ENCODE measurements at places on chromosomes 2 and 18.

GRCh38 chr2:112850588-112850987 is 14.0 kb upstream of the IL1B start:
- no peak for DNase-seq

DNA sequence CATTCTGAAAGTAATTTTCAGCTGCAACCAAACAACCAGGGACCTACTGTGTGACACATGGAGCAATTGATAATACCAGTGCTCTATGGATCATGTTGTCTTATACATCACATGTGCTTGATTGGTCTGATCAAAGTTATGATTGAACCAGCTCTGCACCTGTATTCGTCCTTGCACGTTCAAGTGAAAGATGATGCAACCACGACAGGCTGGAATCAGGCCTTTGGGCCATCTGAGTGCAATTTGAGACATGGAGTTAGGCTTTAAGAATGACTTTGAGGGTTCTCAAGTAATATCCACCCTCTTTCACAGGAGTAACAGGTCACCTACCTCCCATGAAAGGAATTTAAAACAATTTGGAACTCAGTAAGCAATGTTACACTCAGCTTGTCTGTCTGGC is 165.2 kb downstream of the SLC8A1 start:
- DNase-seq: no peak

DNA sequence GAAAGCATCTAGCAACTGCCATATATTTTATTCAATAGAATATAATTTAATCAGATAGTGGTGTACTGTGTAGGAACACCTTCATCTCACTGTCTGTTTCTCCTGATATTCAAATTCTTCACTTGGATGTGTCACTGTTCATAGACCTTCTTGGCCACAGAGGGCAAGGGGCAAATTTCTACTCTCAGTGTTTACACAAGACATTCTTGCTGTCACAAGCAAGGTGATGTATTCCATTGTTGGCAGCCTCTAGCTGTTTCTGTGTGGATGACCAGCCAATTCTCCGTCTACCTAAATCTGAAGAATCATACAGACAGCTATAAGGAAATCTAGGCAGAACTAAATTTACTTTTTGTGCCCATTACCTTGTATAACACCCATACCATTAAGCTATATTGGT is 948.3 kb downstream of the CNTNAP5 start:
- no peak for DNase-seq

- no peak for DNase-seq
These were observed 13.9 kb downstream of the CNDP2 start for GRCh38 chr18:74509856-74510769.

GRCh38 chr2:232239951-232240681 is 138.4 kb upstream of the ALPP start:
- no peak for DNase-seq

- DNase-seq: no peak
These were observed 72.6 kb upstream of the DOCK10 start for GRCh38 chr2:225114786-225115323.

GRCh38 chr2:85583667-85584353 is 421 bp upstream of the VAMP5 start:
- no peak for DNase-seq

DNA sequence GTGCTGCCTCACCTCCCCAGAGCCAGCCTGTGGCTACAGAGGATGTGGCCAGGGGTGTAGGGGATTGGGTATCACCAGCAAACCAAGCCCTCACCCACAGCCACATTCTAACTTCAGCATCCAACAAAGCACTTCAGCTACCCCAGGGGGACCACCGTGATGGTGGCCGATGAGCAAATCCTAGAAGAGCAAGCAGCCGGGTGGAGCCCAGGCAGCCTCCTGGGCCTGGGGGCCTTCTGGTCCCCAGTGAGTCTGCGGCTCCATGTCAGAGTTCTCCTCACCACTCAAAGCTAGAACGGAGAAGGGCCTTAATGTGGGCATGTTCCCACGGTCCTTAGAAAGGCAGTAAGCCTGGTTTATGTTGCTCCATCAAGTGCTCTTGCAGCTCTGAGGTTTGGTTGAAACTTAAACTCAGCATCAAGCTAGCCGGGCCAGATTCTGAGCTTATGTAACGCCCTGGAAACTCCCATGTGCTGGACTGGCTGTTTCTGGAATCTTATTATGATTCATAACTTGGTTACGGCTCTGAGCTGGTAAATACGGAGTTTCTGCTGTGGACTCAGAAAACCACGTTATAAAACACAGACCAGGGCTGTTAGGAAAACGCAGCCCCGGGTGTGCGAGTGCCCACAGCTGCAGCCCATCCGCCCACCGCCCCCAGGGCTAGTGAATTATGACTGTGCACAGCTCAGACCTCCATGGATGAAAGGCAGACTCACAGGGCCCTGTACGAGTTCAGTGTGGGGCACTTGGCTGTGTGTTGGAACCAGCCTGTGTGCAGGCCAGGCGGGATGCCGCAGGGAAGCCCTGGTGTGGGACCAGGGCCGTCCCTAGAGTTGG is 99.8 kb downstream of the SEPTIN10 start:
- no peak for DNase-seq

DNA sequence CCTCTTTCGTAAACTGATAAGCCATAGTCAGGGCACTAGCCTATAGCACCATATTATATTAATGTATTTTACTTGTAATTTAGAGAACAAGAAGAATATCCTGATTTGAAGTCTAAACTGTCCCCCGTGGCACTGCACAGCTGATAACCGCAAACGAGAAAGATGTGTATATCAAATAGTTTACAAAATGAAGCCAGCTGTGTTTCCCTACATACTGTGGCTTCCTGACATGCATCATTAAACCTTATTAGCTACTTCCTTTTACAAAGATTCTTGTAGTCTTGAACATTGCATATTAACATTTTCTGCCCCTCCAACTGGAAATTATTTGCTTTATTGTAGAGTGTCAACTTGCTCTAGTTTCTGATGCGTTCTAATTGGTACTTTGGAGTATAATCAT is 153.5 kb upstream of the NFATC1 start:
- DNase-seq: no peak

DNA sequence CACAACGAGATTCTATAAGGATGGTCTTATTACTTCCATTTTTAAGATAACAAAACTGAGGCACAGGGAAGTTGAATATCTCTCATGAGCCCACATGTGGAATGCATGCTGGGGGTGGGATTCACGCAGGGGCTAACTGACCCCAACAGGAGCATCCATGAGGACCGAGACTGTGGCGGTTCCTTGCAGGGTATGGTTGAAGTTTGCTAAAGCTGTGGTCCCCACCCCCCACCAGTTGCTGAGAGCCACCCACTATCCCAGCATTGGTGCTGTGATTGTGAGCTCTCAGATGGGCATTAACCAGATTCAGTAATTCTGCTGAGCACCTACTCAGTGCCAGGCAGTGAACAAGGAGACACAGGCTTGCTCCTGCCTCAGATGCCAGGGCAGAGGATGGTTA is 116.0 kb upstream of the TEX51 start:
- DNase-seq: no peak

DNA sequence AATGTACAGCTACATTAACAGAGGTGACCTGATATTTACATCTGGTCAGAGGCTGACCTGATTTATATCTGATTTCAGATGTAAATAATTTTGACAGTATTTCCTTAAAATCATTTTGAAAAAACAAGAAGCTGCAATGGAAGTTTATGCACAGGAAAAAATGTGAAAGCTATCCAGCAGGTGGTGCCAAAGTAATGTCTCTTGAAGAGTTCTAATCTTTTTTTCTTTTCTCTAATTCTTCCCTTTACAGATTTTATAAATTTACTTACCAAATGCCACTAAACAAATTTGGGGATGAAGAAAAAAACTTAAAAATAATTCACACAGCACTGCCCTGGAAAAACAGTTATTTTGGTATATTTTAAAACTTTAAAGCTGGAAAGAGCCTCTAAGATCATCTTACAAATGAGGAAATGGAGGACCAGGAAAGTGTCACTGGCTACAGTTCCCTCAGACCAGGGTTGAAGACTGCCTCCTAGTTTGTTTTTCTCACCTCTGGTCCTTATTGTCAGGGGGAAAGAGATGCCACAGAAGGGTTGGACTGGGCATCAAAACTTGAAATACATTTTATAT is 16.4 kb upstream of the FBLN7 start:
- DNase-seq: no peak

DNA sequence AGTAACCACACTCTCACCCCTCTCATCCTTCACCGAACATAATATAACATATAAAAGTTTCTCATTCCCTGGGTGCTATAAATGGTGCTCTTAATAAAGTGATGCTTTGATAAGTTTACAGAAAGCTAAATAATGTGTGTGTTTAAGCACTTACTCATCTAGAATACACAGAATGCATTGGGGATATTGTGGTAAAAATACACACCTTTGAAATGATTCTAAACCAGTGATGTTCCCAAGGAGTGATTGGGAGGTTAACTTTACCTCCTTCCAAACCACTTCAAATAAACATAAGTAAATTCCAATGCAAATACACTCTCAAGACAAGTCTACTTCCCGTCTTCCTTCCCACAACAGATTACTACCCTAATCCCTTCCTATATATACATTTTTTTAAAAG is 85.3 kb upstream of the TWSG1 start:
- DNase-seq: no peak

GRCh38 chr2:20539776-20540586 is 93.1 kb downstream of the RHOB start:
- DNase-seq: no peak

- DNase-seq: no peak
These were observed 291.1 kb downstream of the SLC8A1 start for GRCh38 chr2:40160751-40161218.

DNA sequence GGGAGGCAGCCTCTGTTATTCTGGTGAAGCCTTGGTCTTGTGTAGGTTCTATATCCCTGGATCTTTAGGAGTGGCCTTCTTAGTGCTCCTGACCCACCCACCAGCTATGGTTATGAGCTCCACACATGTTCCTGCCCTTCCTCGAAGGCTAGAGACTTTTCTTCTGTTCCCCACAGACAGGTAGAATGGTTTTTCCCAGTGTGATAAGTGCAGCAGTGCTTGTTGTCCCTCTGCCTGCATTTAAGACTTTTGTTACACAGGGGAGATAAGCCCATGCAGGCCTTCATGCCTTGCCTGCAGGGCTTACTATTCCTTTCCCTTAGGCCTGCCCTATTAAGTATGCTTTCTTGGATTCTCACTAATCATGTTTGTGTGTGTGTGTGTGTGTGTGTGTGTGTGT is 48.4 kb upstream of the DSC1 start:
- DNase-seq: no peak

GRCh38 chr18:50065039-50065438 is 129.9 kb downstream of the MYO5B start:
- DNase-seq: no peak

DNA sequence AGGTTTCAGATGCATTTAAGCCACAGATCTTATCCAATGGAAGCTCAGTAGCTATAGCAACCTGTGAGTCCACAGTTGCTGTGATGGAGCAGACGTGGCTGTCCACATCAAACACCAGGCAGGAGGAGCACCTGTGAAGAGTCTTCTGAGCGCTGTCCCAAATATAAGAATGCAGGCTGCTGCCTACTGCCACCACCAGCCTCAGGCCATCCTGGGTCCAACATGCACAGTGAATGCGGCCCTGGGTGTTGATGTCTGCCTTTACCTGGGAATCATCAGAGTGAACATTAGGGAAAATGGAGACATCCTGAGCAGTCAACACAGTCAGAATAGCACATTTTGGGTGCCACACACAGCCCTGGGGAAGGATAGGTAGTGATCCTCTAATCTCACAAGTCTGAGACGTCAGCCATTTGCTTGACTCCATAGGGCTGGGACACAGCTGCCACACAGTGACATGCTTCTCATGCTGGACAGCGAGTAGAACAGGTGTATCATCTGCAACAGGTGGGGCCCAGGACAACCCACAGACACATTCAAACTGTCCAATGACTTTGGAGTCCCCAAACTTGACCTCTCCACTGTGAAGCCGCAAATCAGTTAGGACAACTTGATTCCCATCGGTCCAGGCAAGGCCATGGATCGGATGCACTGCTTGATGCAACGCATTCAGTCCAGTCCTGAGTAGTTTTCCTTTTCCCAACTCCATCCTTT is 8.2 kb downstream of the WDCP start:
- no peak for DNase-seq

- DNase-seq: no peak
These were observed 37.6 kb downstream of the PROC start for GRCh38 chr2:127455566-127456493.

DNA sequence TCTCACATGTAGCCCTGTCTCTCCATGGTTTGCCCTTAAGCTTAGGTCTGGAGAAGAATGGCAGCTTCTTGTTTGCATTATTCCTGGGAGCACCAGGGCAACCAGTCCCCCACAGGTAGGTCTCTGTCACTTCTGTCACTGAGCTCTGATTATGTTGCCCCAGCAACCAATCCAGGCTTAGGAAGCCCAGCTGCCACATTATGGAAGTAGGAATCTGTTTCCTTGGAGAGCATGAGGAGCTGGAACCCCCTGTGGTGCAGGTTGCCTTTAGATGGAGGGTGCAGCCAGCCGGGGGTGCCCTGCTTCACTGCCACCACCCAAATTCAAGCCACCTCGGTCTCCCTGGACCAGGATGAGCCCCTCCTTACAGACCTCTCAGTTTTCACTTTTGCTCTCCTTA is 4.8 kb downstream of the RESP18 start:
- no peak for DNase-seq

- DNase-seq: no peak
These were observed 17.6 kb downstream of the MYL12B start for GRCh38 chr18:3279201-3280185.

DNA sequence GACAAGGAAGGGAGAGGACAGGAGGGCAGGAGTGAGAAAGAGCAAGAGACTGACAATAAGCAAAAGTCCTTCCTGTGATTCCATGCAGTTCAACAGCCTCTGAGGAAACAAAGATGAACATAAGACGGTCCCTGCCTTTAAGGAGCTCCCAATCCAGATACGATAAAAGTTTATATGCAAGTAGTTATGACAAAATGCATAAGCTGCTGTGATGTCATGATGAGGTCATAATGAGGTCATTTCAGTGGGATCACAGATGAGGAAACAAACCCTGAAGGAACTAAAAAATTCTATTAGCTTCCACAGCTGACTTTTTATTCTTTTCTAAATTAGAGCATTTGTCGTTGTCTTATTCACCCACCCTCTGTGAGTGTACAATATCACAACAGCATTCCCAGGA is 458.5 kb upstream of the ACVR2A start:
- no peak for DNase-seq

- DNase-seq: no peak
These were observed 48.8 kb upstream of the LCLAT1 start for GRCh38 chr2:30398084-30398873.

DNA sequence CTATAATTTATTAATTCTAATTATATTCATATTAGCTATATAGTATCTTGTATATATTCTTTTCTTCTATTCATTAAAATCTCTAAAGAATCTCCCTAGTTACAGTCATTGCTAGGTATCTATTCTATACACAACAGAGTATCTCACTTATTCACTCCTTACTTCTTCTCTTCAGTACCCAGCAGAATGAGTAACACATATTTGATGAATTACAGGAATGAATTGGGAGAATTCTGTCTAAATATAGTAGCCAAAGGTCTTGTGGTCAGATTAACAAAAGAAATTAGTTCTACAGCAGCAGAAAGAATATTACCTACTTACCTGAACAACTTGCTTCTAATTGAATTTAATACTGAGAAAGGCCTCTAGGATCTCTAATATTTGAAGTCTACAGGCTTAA is 758.0 kb upstream of the ZEB2 start:
- no peak for DNase-seq

All from heart right ventricle (tissue), 16 donors.